Pulmonary artery endothelial cell (primary cell): ENCODE measurements at places on chromosomes 13 and 19. TPM values are rescaled to one million over a fixed set of nuclear protein-coding genes. Genes with fewer than 3 reads are reported as not detected.

The TNFSF11 gene
- 0.07 TPM in 1 of 2 replicates, not detected in the other for total RNA-seq

The FGF21 gene
- total RNA-seq, result not detected in 2 replicates

The FPR3 gene
- total RNA-seq, result not detected in 2 replicates

The ZNF541 gene
- 0.07 TPM in 1 of 2 replicates, not detected in the other for total RNA-seq

The PRKCG gene
- 0.14 TPM in 1 of 2 replicates, not detected in the other for total RNA-seq

The CPB2 gene
- total RNA-seq, result not detected in 2 replicates

The POGLUT2 gene
- total RNA-seq, result 23.4 and 29.0 TPM in 2 replicates

The CCDC61 gene
- total RNA-seq, result 7.3 and 9.5 TPM in 2 replicates

The FBXO17 gene
- 24.2 and 25.9 TPM in 2 replicates for total RNA-seq

The PABPC3 gene
- 0.07 and 0.11 TPM in 2 replicates for total RNA-seq

The VSIG10L gene
- total RNA-seq, result 0.04 and 0.07 TPM in 2 replicates

The CBLC gene
- total RNA-seq, result 0.07 and 0.13 TPM in 2 replicates

The PLPPR3 gene
- total RNA-seq, result 0.07 and 0.33 TPM in 2 replicates

The ZNF534 gene
- total RNA-seq, result 0.07 TPM in 1 of 2 replicates, not detected in the other

The SPINT2 gene
- total RNA-seq, result 5.9 and 12.6 TPM in 2 replicates

The ADGRE3 gene
- total RNA-seq, result not detected in 2 replicates

The CAPNS1 gene
- 308 and 425 TPM in 2 replicates for total RNA-seq

The OR7D2 gene
- not detected in 2 replicates for total RNA-seq

The DAND5 gene
- 0.07 TPM in 1 of 2 replicates, not detected in the other for total RNA-seq

The LAIR1 gene
- total RNA-seq, result not detected in 2 replicates

The PPAN gene
- total RNA-seq, result 41.2 and 51.6 TPM in 2 replicates

The ERICH4 gene
- total RNA-seq, result not detected in 2 replicates

The SIGLEC14 gene
- total RNA-seq, result not detected in 2 replicates

The SLITRK6 gene
- not detected in 2 replicates for total RNA-seq

The ZNF460 gene
- total RNA-seq, result 49.6 and 66.0 TPM in 2 replicates

The PPP1R12C gene
- total RNA-seq, result 34.8 and 37.1 TPM in 2 replicates

The SEMA6B gene
- total RNA-seq, result 92.9 and 107 TPM in 2 replicates

The BIVM gene
- total RNA-seq, result 12.1 and 15.6 TPM in 2 replicates

The FLT3LG gene
- total RNA-seq, result 1.6 and 2.4 TPM in 2 replicates

The RFPL4A gene
- 0.11 and 0.13 TPM in 2 replicates for total RNA-seq

The ATP4A gene
- not detected in 2 replicates for total RNA-seq

The KBTBD7 gene
- 3.3 and 6.2 TPM in 2 replicates for total RNA-seq

The TMPRSS9 gene
- not detected in 2 replicates for total RNA-seq

The OSCAR gene
- total RNA-seq, result 0.07 TPM in 1 of 2 replicates, not detected in the other

The CGB1 gene
- total RNA-seq, result not detected in 2 replicates

The PSG3 gene
- total RNA-seq, result not detected in 2 replicates

The ENOX1 gene
- 0.95 and 7.1 TPM in 2 replicates for total RNA-seq

The F2RL3 gene
- 0.71 and 1.4 TPM in 2 replicates for total RNA-seq

The CGB8 gene
- total RNA-seq, result not detected in 2 replicates

The NMRK2 gene
- total RNA-seq, result not detected in 2 replicates
